ENCODE measurements at places on chromosomes 13 and 19.

GRCh38 chr13:112719016-112719415 lies 29.2 kb downstream of the ATP11A start:
- no peak for DNase-seq

GRCh38 chr13:76634431-76635191 lies 251.6 kb downstream of the KCTD12 start:
- no peak for DNase-seq

DNA sequence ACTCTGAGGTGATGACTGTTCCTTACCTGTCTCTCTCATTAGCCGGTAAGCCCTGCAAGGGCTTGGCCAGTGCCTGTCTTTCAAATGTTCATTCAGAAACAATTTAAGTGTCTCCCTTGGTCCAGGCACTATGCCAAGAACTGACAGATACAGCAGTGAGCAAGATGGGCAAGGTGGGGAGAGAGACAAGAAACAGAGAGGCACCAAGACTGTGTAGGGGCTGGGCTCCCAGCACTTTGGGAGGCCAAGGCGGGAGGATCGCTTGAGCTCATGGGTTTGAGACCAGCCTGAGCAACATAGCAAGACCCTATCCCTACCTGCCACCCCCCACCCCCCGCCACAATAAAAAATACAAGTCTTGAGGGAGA lies 1.3 kb upstream of the CCNE1 start:
- no peak for DNase-seq

GRCh38 chr13:80235967-80236302 lies 105.0 kb downstream of the SPRY2 start:
- DNase-seq = no peak

DNA sequence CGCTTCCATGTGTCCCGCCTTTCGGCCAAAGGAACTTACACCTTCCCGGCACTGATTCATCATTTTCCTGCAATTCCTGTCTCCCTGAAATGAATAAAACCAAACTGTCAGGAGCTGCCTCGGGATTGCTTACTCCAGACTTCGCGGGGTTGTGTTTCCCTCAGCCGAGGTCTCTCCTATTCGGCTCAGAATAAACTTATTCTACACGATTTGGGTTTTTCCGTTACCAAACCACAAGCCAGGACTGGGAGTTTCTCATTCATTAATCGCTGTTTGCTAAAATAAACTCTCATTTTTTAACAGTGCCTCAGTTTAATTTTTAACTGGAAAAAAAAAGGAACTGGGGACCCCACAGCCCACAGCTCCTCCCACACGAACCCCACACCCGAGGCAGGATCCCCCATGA lies 667 bp downstream of the ZNF878 start:
- DNase-seq = no peak

GRCh38 chr19:13176345-13176744 lies 26.1 kb downstream of the IER2 start:
- DNase-seq = no peak

GRCh38 chr19:12825254-12826131 lies 8.9 kb downstream of the RTBDN start:
- DNase-seq = no peak

DNA sequence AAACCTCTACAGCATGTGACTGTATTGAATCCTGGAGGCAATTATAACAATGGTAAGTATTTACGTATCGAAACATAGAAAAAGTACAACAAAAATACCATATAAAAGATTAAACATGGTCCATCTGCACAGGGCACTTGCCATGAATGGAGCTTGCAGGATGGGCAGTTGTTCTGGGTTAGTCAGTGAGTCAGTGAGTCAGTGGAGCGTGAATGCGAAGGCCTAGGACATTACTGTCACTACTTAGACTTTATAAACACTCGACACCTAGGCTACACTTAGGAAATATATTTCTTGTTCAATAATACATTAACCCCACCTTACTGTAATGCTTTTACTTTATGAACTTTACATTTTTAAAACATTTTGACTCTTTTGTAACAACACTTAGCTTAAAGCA lies 35.6 kb upstream of the TMTC4 start:
- DNase-seq = no peak

GRCh38 chr19:11479090-11479897 lies 1.6 kb downstream of the ELAVL3 start:
- no peak for DNase-seq

GRCh38 chr13:39020853-39021462 lies 16.9 kb downstream of the PROSER1 start:
- no peak for DNase-seq

All from NCI-H187 treated with DMSO at 0.1 percent for 48 hours (cell line).